Activated naive CD4-positive, alpha-beta T cell treated with anti-CD3 and anti-CD28 coated beads, Interleukin-2, amount 50 U/mL, for 16 hours (primary cell): ENCODE measurements at places on chromosomes 13 and 19.

DNA sequence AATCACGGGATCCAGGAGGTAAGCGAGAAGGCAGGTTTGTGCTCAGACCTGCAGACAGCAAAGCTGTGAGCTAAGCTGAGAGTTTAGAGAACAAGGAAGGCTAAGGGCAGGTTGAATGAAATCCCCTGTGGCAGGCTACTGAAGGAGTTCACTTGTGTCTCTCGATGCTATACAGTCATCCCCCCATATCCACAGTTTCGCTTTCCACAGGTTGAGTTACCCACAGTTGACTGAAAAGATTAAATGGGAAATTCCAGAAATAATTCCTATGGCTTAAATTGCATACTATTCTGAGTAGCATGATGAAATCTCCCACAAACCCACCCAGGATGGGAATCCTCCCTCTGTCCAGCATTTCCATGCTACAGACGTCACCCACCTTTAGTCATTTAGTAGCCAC lies 49.6 kb downstream of the ABCC4 start:
- no peak for DNase-seq

DNA sequence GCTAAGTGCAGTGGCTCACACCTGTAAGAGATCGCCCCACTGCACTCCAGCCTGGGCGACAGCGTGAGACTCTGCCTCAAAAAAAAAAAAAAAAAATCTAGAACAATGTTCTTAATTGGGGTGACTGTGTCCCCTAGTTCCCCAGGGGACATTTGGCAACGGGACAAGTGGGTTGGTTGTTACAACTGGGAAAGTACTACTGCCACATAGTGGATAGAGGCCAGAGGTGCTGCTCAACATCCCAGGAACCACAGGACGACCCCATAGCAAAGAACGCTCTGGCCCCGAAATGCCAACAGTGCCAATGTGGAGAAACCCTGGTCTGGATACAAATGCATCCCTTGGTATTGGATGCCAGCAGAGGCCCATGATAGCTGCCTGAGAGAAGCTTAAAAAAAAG lies 11.8 kb downstream of the NLRP12 start:
- no peak for DNase-seq

- no peak for DNase-seq
These were observed 630.9 kb upstream of the PCDH20 start for GRCh38 chr13:62046512-62046911.

DNA sequence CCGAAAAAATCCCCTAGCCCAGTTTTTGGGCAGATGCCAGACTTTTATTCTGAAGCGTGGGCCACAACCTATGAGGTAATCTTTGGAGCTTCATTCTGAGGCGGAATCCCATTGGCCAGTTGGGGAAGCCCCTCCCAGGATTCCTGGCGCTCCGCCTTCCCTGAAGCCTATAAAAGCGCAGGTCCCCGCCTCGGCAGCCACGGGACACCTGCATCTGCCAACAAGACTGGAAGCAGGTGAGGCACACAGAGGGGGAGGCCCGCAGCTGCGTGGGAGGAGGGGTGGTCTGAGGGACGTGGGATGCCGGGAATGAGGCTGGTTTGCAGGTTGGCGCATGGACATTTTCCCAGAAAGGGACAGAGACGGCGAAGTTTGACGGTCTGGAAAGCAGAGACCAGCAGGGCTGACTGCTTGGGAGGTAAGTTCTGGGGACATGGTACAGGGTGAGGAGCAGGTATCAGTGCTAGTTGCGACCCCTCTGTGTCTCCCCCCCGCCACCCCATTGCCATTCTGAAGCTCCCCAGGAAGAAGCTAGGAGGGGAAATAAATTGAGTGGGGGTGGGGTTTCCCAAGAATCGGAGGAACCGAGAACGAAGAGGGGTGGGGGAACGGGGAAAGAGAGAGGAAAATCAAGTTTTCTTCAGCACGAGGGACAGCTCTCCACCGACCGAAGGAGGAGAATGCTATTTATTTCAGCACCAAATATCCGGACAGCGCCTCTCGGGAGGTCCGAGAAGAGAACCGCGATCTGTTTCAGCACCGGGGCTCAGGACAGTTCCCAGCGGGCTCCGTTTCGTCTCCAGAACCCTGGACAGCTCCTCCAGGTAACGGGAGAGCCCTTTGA lies 22.4 kb upstream of the FEM1A start:
- DNase-seq, result peak; percentile 71

- DNase-seq, result no peak
These were observed 5.3 kb downstream of the ELF1 start for GRCh38 chr13:41013835-41014234.

- DNase-seq, result no peak
These were observed 60.9 kb downstream of the GGACT start for GRCh38 chr13:100527644-100528043.

GRCh38 chr19:36963280-36963679 lies 47.1 kb downstream of the ZNF568 start:
- no peak for DNase-seq

GRCh38 chr19:16142032-16142580 lies 1.4 kb upstream of the HSH2D start:
- DNase-seq, result no peak

DNA sequence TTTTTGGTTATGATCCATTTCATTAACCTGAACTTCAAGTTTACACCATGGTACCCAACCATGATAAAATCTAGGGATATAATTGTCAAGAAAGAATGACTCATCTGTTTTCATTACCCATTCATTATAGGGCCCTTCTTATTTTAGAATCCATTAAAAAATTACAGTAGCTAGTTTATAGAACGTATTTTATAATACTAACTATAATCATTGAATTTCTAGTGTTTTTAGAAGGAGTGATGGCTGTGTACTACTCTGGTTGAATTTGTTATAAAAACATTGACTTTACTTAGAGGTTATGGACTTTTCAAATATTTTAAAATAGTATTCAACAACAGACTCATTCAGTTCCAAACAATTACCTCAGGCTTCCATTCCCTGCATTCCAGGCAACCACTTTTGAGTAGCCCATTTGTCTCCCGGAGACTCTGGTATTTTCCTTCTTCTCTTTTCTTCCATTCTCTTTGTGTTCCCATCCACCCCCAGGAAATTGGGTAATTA lies 71.9 kb upstream of the KLF12 start:
- no peak for DNase-seq

DNA sequence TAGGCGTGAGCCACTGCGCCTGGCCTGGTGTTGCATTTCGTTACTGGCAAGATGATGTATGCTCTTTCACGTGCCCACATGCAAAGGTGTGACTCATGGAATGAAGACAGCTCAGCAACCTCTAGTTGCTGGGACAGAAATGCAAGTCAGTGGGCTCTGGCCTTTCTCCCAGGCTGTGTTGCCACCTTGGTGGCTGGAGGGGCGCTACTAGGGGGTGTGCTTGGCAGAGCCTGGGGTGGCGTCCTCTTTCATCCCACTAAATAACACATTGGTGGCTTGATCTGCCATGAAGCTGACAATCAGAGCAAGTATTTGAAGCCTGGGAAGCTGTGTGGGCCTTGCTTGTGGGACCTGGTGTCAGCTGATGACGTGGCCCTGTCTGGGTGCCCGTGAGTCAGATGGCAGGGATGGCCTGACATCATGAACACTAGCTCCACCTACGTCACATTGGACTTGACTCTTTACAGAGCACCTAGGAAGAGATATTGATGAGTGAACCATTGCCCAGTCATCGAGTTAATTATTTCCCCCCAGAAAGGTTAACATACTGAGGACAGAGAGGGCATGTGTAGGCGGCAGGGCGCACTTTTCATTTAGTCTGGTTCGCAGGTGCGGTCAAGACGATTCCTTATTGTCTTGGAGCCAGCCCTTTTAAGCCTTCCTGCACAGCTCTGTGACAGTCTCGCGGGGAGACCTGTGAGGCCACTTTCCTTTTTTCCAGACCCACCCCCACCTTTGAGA lies 154.2 kb downstream of the TM9SF2 start:
- peak; percentile 21 for DNase-seq

GRCh38 chr13:99985886-99986527 lies 4.4 kb downstream of the ZIC2 start:
- DNase-seq, result no peak

- no peak for DNase-seq
These were observed 165.2 kb downstream of the TDRD3 start for GRCh38 chr13:60562096-60562780.

DNA sequence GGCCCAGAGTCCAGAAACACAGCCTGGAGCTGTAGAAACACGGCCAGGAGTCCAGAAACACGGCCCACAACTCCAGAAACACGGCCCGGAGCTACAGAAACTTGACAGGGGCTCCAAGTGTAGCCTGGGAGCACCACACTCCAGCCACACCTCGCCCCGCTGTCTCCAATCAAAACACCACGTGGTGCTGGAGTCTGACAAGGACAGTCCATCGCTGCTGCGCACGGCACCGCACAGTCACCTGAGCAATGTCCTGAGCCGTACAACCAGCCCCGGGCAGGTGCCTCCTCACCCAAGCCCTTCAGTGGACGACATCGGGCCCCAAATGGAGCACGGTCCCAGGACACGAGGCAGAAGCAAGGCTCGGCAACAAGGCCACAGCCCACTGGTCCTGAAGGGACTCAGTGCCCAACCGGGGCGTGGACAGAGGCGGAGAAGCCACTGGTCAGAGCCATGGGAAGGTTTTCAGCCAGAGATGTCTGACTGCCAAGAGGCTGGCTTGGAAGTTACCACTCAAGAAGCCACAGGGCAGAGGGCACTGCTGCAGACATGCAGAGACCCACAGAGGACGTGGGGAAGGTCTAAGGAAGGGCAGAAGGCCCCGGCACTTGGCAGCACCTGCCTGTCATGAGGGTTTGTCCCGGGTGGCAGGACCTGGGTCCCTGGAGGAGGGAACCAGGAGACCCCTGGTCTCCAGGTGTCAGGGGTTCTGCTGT lies 19.7 kb upstream of the PLPP2 start:
- no peak for DNase-seq

- peak; percentile 77 for DNase-seq
These were observed at the start of gene ZNF780A for GRCh38 chr19:40090241-40091204. Gene ZNF780A (minus strand): TSS chr19:40090943. CDS start chr19:40084753, 6,190 bp downstream.

- DNase-seq, result no peak
These were observed 6.9 kb downstream of the MYADM start for GRCh38 chr19:53874606-53874990.

GRCh38 chr13:81927347-81927746 lies 1586.4 kb upstream of the SPRY2 start:
- no peak for DNase-seq

DNA sequence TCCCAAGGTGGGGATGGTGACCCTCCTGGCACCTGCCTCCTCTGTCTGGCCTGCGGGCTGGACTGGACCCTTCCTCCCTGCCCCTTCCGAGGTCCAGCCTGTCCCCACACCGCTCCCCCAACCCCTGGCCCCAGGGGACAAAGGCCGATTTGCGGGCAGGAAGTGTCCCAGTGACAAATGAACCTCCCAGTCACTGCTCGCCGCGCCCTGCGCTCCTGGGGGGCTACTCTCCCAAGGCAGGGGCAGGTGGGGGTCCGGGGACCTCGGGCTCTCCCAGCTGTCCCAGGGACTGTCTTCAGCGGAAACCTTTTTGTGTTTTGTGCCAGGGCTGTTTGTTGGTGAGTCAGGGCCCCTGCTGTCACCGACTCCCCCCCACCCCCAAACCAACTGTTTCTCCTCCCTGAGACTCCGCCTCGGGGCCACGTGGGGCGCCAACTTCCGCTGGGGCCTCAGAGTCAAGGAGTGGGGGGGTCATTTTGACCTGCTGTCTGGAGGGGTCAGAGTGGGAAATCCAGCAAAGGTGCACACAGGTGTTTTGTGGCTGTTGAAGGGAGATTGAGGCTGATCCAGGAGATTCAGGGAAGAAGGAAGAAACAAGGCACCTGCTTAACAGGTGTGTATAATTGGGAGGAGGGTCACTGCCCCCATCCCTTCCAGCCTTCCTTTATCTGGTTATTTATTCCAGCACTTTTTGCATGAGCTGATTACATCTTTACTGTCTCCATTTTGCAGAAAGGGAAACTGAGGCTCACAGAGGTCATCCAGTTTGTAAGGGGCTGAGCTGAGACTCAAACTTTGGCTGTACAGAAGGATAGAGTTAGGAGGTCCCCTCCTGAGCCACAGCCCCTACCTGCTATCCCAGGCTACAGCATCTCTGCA lies 831 bp downstream of the PGPEP1 start:
- DNase-seq, result peak; percentile 74

GRCh38 chr13:26786651-26787295 lies 26.2 kb upstream of the GPR12 start:
- DNase-seq, result no peak

DNA sequence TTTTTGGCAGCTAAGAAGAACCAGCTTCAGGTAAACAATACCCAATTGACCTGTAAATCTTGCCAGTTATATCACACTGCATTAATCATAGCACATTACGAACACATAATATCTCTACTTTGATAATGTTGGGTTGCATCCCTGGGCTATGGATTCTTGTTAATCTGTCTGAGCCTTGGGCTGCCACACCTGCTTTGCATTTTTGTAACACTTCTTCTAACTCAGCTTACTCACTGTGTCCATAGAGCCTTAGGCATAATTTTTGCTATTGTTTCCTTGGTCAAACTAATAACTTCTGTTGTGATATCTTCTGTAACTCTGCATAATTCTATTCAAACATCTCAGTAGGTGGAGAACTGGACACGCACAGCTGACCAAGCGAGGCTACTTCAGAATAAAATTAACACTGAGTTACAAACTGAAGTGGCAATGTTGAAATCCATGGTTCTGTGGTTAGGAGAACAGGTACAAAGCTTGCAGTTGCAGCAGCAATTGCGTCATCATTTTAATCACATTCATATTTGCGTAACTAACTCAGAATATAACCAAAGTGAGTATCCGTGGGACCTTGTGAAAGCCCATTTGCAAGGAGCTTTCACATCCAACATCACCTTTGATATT lies 6.4 kb downstream of the ZNF350 start:
- no peak for DNase-seq

DNA sequence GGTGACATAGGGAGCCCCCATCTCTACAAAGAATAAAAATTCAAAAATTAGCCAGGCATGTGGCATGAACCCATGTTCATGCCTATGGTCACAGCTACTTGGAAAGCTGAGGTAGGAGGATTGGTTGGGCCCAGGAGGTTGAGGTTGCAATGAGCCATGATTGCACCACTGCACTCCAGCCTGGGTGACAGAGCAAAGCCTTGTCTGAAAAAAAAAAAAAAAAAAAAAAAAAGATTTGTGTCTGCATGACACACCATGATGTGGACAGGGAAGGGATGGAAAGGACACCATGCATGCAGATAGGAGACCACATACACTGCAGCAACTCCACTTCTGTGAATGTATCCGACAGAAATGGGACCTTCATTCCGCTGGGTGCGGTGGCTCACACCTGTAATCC lies 34.0 kb upstream of the HOMER3 start:
- no peak for DNase-seq
